ENCODE measurements at places on chromosomes 6 and 20.

- DNase-seq: no peak
Observed at GRCh38 chr6:24893342-24893850, 42.4 kb downstream of the RIPOR2 start.

GRCh38 chr6:167928111-167928510, 69.4 kb upstream of the KIF25 start:
- no peak for DNase-seq

GRCh38 chr6:109229536-109229935, 134.2 kb downstream of the CEP57L1 start:
- DNase-seq: no peak

DNA sequence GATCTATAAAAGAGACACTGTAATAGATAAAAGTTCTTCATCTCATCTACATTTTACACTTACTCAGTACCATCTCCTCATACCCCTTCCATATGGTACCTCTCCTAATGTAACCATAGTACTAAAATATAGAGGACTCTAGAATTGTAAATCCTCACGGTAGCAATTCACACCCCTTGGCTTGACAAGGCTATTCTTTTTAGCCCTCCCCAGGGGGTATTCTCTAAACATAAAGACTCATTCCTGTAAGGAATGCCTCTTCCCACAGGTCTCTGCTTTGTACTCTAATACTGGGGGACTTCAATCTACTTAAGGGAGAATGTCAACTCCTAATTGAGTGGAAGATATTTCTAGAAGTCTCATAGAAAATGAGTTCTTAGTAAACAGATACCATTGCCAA, 85.9 kb downstream of the VIP start:
- no peak for DNase-seq

DNA sequence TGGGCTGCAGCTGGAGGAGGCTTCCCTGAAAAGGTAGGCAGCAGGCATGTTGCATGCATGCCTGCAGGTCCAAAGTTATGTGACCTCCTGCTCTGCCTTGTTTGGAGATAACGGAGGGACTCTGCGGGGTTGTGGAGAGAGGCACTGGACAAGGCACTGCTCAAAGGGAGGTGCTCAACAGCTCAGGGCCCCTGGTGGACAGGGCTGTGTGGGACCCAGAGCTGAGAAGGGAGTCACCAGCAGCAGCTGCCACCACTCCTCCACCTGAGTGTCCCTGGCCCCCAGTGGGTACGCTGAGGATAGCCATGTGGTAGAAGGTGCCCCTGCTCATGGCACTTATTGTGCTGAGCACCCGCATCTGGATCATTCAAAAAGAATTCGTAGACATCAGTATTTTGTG, 15.5 kb upstream of the CST8 start:
- no peak for DNase-seq

DNA sequence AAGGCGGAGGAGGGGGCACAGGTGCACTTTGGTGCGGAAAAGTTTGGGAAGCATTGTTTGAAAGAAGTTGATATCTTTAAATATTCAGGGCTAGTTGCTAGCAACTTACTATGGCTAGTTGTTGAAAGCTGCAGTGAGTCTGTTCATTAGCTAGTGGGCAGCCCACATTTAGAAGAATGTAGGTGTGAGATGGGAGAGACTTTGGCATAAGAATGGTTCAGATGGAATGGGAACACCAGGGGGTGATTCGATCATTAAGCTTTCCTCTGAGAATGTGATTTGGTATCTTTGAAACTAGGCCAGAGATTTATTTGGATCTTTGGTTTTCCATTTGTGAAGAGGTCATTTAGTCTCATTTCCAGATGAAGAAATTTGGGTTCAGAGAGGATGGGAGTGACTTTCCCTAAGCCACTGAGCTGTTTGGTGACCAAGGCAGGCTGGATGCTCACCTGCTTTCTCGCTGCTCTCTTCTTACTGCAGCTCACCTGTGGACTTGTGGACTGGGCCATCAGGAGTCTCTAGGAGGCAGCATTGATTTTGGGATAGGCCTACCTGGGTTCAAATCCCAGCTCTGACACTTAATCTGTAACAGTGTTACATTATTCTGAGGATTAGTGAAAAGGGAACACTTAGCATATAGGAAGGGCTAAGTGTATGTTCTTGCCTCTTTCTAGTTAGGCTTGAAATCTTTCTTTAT, 62.9 kb downstream of the CARMIL1 start:
- no peak for DNase-seq

Measured in retina (tissue), 1 donor.